Activated CD4-positive, alpha-beta T cell treated with anti-CD3 and anti-CD28 coated beads for 1 hour (primary cell): ENCODE measurements at places on chromosomes 1 and 21.

DNA sequence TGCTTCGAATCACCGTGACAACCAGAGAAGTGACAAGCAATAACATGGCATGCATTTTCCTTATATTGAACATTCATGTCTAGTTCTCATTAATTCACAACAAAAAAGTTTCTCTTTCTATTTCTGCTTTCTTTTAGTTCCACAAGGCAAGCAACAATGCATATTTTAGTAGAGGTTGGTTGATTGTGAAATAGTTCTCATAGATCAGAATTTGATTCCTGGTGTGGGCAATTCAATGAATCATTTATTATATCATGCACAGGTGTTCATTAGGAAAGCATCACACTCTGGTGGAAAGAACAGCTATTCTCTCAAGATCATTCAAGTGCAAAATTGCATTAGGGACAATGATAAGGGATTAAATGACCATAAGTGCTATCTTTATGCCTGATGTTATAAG, 980.9 kb downstream of the BRINP3 start:
- no peak for DNase-seq

DNA sequence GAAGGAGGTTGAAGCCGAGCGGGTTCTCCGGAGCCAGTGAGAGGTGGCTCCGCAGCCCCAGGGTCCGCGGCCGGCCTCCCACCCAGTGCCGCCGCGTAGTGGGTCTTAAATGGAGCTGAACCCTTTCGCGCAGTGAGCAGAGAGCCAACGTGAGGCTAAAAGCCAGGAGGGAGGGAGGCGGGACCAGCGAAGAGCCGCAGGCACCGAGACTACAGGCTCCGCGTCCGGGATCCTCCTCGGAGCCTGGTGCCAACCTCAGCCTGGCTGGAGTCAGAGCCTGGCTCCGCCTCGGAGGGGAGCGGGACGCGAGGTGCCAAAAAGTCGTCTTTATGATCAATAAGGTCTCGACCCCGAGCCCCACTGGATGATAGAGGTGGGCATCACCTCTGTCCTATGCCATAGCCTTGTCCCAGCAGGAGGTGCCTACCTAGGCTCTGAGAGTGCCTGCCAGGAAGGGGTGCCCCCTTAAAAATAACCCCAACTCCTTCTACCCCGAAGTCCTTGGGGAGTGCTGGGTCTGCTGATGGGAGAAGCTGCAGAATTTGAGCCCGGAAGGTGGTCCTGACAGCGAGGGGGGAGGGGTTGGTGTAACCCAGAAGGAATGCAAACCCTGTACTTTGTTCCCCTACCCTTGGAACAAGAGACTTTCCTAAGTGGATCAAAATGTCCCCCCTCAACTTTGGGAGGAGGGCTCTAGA, 1.6 kb downstream of the IGSF21 start:
- DNase-seq, result no peak

GRCh38 chr1:41658431-41659158, 174.1 kb upstream of the EDN2 start:
- no peak for DNase-seq

- no peak for DNase-seq
These were observed 78.7 kb upstream of the ATP1B1 start for GRCh38 chr1:169027607-169028320.

GRCh38 chr1:157348538-157349480, 203.5 kb downstream of the FCRL5 start:
- DNase-seq, result no peak

GRCh38 chr1:62707744-62708120, 19.5 kb upstream of the DOCK7 start:
- DNase-seq, result no peak

- no peak for DNase-seq
These were observed 486 bp downstream of the NIPAL3 start for GRCh38 chr1:24415910-24416665.

DNA sequence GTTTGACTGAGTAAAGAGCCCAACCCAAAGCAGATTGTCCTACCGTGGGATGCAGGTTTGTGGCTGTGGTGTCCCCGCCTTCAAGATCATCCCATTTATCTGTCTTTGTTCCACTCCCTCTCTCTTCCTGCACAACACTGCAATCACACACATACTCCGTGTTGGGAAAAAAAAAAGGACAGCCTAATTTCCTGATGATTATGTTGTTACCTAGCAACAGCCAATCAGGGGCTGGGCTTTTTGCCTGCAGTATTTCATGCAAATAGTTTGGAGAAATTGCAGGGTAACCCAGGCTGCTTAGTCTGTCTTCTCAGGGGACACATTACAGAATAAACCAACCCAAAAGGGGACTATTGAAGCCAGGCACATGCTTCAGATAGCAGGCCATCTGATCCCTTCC, 38.3 kb downstream of the PHC2 start:
- no peak for DNase-seq

GRCh38 chr1:17816511-17816910, 61.4 kb downstream of the ACTL8 start:
- DNase-seq, result no peak

GRCh38 chr1:230708631-230709580, 5.0 kb downstream of the AGT start:
- no peak for DNase-seq

- DNase-seq, result no peak
These were observed 37.0 kb downstream of the RSPH1 start for GRCh38 chr21:42459082-42459460.

DNA sequence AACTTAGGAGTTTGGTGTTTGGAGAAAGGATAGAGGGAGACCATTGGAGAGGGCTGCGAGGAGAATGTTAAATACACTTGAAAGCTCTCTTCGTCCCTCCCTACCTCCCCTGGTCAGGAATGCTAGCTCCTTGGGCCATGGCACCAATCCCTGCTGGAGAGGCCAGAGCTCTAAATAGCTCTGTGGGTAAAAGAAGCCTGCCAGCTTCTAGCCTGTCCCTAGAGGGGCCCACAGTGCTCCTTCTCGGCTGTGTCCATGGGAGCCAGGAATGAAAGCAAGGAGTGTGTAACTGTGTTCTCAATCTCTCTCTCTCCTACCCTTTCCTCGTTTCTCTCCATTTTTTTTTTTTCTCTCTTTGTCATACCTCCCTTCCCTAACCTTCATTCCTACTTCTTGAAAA, at the start of gene CCDC190:
TSS of gene CCDC190 (minus strand) at position 75 of the 400 bp plus-strand sequence. CDS start 1,529 bp downstream, outside the sequence.
- no peak for DNase-seq

DNA sequence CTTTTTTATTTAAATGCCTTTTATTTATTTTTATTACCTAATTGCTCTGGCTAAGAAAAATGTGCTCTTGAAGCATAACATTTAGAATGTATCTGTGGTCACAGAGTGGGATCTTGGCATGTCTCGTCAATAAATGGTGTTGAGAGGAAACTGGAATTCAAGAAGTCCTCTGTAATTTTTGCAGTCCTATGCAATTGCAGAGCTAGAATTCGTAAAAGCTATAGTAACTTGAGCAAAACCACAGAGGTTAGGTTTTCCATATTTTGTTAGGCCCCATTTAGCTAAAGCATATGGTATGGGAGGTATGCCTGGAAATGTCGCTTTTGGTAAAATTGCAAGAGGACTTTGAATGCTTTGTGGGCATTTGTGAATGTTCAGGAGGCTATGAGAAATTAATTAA, 466.7 kb upstream of the NFIA start:
- no peak for DNase-seq

DNA sequence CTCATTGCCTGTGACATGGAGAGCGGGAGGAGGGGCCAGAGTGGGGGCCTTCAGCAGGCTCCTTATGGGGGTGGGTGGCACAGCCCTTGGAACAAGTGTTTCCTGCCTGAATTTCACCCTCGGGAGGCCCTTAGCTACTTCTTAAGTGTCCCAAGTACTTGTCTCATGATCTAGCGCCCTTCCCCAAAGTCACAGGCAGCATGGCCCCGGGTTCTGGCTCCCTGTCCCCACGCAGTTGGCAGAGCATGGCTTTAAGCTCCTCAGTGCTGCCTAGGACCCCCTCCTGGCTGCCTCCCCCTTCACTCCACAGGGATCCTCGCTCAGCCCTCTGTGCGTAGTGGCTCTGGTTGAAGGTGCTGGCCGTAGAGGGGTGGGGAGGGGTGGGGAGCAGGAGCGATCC, 197.2 kb downstream of the CAMTA1 start:
- DNase-seq, result no peak

DNA sequence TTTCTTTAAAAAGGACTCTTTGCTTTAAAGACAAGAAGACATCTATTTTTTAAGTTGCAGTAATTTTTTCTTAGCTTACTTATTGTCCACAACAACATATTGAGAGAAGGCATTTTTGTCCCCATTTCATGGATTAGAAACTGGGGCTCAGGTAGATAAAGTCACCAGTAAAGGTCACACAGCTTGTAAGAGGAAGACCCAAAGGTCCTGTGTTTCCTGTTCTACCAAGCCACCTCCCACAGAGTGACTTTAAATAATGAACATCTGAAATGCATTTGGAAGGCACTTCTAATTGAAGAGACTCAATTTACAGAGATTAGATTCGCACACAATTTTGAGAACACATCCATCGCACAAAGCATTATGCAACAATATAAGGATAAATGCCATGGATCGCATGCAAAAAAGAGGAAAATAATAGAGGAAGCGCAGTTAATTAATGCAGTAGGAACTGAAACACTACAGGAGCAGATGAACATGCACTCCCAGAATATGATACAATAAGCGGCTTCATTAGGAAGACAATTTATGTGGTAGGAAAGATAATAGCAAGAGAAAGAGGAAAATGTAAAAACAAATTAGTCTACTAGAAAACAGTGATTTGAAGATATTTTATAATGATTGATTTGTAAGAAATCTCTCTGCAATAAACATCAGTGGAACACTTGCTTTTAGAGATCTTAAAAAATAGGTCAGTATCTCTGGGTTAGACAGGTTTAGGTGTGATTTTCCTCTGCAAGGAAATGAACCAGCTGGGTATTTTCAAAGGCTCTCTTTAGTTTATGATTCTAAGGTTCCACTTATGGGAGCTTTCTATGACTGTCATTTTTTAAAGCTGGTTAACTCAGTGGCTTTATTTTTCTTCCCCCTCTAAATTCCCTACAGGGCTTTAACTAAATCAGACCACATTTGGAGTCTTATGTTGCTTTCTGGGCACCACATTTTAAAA, 27.1 kb upstream of the CD2 start:
- no peak for DNase-seq

- no peak for DNase-seq
These were observed 21.3 kb downstream of the ACOT11 start for GRCh38 chr1:54569339-54569738.

DNA sequence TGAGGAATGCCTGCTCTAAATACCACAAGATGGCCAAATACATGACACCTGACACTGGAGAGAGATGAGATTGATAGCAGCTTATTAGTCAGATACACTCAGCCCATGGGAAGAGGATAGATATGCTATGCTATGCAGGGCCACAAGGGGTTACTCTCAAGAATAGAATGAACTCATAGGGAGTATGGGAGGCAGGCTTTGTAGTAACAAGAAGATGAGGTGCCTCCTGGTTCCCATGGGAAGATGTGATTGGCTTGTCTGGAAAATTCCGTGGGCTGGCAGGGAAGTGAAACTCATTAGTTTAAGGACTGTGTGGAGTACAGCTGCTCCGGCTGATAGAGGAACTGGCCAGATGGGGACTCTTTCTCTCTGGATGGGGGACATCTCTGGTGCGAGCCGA, 16.5 kb downstream of the CCDC30 start:
- no peak for DNase-seq

DNA sequence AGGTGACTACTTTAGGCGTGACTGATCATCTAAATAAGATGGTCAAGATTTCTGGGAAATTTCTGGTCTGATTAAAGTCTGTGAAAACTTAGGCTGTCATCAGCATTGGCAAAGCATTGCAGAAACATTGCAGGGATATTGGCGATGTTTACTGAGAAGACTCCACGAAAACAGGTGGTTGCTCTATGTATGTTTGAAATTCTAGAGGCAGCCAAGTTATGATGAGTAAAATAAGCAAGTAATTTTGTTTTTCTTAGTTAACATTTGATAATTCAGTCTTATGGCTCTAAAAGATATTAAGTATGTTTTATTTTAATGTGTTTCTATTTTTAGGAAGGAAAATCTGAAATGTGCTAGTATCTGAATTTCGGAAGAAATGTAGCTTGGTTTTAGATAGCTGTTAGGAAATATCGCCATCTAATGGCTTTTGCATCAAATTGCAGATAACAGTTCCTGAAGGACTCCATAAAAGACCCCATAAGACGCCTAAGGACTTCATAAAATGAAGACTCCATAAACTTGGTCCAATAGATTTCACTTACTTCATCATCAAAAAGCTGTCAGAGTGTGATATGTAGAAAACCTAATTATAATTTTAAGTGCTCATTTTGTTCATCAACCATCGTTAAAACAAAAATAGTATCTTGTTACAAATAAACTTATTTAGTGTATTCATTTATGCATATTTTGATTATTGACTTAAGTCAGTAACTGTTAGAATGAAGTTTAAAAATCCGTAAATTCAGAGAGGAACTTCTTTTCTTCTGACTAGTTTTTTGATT, 344.6 kb downstream of the RYR2 start:
- no peak for DNase-seq

- no peak for DNase-seq
These were observed 157.0 kb downstream of the ADSS2 start for GRCh38 chr1:244294599-244295224.

DNA sequence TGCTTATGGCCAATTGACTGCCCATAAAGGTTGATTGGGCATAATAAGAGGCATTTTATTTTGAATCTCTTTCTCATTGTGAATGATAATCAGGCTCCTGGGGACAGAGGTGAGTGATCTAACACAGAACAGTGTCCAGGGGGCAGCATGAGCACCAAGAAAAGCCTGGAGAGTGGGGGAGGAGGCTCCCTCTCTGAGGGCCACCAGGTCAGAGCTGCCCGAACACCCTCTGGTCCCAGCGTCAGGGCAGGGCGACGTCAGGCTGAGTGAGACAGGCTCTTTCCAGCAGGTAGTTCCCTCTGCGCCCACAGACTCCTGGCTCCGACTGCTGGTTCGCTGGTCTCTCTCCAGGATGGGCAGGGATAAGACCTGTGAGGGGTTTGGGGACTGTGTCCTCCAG, 250.2 kb upstream of the C1orf174 start:
- no peak for DNase-seq

DNA sequence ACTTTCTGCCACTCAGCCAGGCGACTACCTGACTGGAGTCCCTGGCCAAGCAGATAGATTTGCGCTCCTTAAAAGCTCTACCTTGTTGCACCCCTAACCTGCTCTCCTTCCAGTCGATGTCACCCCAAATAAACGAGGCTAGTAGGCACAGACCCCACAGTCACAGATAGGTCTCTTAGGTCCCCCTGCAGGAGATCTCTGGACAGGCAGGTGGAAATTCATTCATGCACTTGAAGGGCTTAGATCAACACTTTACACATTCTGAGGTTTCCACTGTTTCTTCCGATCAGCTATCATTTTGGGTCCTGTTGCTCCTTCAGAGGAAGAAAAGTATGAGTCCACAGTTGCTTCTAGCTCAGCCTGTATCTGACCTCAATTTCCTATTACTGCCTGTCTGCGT, 272.6 kb upstream of the FMN2 start:
- no peak for DNase-seq

DNA sequence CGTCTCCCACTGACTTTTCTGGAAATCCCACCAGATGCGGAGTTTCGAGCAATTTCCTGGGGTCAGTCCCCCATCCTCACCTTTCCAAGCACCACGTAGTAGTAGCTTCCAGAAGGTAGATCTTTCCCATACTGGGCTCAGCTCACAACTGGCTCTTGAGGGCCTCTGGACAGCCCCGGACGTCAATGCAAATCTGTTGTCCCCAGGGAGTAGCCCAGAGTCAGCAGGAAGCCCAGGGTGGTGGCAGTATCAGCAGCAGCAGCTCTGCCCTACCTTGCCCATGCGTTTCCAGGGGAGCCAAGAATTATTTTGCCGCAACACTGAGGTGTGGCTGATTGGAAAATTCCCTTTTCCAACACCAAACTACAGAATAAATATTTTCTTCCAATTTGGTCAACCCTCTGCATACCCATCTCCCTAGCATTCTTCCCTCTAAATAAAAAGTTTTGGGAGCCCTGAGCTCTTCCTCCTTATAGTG, 70.3 kb downstream of the CD46 start:
- no peak for DNase-seq
